ENCODE measurements at places on chromosomes 13 and 19. TPM values are rescaled to one million over a fixed set of nuclear protein-coding genes. Genes with fewer than 3 reads are reported as not detected.

LHB gene
- 0.30 TPM for polyA plus RNA-seq

KLK15 gene
- not detected for polyA plus RNA-seq

BEST2 gene
- not detected for polyA plus RNA-seq

MISP3 gene
- polyA plus RNA-seq, result 8.7 TPM

KIR2DL1 gene
- polyA plus RNA-seq, result not detected

NKPD1 gene
- polyA plus RNA-seq, result 0.31 TPM

TMEM259 gene
- polyA plus RNA-seq, result 135 TPM

ECSIT gene
- 46.3 TPM for polyA plus RNA-seq

DNA sequence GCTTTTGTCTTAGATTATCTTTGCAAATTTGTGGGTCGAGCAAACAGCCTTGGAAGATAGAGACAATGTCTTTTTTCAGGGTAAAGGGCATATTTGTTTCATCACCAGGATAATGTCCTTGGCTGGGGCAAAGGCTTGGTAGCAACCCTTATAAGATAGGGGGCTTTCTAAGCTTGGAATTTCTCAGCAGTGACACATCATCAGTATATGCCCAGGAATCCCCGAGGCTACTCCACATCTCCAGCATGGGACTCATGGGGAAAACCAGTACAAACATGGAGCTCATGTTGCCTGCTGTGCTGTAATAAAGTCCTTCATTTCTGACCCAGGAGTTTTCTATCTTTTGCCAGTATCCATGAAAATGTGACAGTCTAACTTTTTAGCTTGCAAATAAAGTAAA is 77.1 kb downstream of the DCLK1 start:
- no peak for DNase-seq

- DNase-seq, result no peak
Measured at GRCh38 chr13:104442536-104442935, 1376.3 kb upstream of the SLC10A2 start.

DNA sequence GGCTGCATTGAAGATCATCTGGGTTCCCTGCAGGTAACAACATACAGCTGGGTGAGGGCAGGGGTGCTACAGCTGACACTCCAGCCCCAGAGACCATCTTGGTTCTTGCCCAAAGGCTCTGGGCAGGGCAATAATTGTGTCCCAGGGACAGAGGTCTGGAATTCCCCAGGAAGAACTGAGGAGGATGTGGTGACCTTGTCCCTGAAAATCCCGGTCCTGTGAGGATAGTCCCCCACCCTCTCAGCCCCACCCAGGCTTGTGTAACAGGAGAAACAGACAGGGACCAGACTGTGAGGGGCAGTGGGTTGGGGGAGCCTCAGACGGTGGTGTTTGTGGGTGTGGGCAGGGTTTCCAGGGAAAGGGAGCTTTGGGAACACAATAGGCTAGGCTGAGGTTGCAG is 63.5 kb downstream of the COLGALT1 start:
- no peak for DNase-seq

DNA sequence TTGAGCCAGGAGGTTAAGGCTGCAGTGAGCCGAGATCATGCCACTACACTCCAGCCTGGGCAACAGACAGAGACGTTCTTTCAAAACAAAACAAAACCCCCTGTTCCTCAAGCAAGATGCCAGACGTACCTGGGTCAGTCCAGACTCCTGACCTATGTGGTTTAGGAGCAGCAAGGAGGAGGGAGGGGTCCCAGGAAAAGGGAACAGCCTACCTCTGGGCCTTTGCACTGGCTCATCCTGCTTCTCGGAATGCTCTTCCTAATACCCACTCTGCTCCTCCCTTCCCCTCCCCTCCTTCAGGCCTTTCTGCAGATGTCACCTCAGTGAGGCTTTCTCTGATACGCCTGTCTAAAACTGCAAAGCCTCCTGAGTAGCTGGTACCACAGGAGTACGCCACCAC is 9.5 kb downstream of the RINL start:
- no peak for DNase-seq

- DNase-seq, result no peak
Measured at GRCh38 chr13:106961651-106962050, 393.7 kb upstream of the ARGLU1 start.

GRCh38 chr13:102441085-102441484 is 39.2 kb upstream of the FGF14 start:
- DNase-seq, result no peak

DNA sequence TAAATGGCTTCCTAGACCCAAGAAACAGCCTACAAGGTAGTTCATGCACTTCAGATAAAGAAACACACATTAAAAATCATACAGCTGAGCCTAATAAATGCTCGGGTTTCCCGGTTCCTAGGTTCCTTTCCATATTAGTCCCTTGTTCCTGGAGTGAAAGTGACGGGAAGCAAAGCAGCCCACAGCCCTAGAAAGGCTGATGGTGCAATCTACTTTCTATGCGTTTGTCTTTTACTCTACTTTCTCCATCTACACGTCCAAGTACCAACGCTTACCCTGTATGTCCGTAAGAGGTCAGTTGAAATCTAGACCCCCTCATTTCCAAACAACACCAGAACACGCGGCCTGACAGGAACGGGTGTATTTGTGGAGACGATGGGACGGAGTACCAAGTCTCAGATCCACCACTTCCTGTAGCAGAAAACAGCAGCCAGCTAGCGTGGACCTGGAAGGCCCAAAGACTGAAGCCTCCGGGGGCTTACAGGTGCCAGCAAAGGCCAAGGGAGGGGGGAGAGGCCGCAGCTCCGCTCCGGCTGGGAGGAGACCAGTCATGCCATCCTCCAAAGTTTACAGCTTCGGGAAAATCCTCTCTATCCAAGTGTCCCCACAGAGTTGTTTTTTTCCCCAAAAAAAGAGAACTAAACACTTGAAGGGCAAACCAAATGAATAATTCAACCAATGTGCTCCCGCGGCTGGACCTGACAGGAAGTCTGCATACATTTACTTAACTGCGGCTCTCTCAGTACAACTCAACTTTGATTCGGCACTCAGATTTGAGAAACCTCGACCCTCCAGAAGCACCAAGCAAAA is 34.1 kb downstream of the STK24 start:
- DNase-seq, result no peak

DNA sequence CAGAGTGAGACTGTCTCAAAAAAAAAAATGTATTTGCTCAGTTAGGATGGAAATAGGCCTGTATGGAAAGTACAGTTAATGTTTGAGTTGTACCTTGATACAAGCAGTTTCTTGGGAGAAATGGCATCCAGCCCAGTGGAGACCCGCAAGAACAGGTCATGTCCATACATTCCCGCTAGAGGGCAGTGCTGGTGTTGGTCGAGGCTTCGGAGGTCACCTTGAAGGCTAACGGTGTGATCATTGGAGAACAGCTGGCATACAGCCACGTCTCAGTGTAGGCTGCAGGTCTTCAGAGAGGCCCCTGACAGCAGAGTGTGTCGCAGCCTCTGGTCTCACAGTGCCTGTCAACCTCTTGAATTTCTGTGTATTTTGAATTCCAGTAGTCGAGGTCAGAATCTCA is 7.5 kb downstream of the ZNF610 start:
- DNase-seq, result peak; percentile 83

DNA sequence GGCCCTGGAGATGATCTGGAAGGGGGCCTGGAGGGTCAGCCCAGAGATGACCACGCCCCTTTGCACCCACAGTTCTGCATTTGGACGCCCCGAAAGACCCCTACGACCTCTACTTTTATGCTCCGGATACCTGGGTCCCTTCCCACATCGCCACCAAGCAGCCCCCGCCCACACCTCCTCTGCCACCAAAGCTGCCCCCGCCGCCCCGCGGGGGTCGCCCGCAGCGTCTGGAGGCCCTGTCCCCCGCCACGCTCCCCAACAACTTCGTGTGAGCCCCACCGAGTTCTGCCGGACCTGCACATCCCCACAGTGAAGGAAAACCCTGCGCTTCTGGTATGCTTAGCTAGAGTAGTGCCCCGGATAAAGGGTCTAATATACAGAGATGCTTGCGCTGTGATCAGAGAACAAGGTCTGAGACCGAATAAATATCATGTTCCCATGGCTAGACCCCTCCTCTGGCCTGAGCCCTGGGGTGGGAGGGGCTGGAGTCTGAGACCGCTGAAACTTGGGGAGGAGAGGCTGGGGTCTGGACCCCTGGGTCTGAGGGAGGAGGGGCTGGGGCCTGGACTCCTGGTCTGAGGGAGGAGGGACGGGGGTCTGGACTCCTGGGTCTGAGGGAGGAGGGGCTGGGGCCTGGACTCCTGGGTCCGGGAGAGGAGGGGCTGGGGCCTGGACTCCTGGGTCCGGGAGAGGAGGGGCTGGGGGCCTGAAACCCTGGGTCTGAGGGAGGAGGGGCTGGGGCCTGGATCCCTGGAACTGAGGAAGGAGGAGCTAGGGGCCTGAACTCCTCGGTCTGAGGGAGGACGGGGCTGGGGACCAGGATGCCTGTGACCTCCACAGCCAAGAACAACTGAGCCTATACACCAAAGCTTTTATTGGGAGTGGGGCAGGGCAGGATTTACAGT is 3.6 kb downstream of the GFY start:
- DNase-seq, result no peak

DNA sequence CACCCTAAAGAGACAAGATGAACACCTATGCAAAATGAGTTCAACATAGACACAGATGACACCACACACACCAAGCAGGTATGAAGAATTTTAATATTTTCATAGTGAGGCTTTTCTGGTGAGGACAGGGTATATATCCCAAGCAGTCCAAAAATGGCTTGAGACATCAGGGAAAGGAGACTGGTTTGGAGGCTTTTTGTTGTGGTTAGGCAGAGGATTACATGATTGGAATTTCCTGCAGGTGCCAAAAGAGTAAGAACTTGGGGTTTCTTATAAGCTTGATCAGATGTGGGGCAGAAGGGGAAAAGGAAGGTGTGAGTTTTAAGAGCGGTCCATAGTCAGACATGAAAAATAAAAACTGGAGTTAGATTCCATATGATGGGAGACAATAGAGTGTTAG is 420.8 kb upstream of the SLITRK1 start:
- no peak for DNase-seq

GRCh38 chr19:36441339-36441738 is 22.9 kb upstream of the ZFP82 start:
- no peak for DNase-seq

- no peak for DNase-seq
Measured at GRCh38 chr19:48194041-48194843, 23.8 kb downstream of the ZSWIM9 start.

DNA sequence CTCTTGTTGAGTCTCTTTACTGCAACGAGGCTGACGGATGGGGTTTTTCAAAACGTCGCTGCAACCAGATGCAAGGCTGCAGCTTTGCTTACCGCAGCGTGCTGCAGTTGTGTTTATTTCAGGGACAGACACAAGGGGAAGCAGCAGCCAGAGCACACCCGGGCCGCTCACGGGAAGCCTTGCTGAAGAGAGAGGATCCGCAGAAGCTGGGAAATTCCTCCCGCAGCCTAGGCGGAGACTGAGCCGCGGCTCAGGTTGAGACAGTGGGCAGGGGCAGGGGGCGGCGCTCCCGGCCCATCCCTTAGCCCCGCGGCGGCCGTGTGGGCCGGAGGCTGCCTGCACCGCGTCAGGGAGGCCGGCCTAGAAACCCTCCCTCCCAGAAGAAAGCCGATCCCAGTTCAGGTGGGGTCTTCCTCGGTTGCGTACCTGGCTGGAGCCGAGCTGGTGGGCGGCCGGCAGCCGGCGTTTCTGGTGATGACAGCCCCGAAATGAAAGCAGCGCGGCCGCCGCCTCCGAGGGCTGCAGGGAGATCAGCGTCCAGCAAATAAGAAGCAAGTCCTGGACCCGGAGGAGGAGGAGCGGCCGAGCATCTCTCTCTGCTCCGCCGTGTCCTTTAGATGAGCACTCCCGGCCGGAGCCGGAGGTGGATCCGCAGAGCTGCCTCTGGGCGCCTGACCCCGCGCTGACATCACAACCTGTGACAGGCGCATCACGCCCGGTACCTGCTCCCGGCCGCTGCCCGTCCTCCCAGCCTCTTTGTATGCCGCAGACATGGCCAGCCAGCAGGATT is at the start of gene FRY:
TSS of gene FRY (plus strand) at position 750 of the 790 bp plus-strand sequence. CDS start at position 772, 22 bp downstream.
- peak; percentile 70 for DNase-seq

- DNase-seq, result peak; percentile 87
Measured at GRCh38 chr13:80132741-80133601, 208.0 kb downstream of the SPRY2 start.

DNA sequence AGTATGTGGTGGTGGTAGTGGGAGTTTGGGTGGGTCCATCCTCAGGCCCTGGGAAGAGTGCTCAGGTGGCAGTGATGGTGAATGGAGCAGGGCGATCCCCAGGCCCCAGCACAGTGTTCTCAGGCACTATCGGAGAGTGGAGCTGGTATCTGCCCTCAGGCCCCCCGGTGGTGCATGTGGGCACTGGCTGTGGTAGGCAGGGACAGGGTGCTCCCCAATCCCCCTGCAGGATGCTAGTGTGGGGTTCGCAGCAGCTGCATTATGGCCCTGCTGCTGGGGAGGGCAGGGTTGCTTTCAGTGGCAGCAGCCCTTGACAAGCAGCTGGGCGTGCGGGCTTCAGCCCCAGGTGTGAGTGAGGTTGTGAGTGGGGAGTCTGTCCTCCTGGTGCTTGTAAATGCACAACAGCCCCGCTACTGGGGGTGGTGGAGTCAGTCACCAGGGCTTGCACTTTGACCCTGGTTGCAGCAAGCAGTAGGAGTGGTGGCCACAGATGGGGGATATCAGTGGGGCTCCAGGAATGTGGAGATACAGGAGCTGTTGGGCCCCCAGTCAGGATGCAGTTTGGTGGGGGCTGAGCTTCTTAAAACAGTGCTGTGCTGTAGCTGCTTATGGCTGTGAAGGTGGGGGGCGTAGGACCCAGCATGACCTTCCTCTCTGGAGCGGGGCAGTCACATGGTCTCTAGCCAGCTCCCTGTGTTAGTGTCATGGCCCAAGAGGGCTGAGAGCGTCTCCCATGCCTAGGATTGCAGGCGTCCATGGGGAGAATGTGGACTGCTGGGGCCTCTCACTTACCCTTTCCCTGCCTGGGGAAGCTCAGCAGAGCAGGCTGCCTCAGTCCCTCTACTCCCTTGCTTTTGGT is 38.7 kb upstream of the ARHGEF7 start:
- no peak for DNase-seq

DNA sequence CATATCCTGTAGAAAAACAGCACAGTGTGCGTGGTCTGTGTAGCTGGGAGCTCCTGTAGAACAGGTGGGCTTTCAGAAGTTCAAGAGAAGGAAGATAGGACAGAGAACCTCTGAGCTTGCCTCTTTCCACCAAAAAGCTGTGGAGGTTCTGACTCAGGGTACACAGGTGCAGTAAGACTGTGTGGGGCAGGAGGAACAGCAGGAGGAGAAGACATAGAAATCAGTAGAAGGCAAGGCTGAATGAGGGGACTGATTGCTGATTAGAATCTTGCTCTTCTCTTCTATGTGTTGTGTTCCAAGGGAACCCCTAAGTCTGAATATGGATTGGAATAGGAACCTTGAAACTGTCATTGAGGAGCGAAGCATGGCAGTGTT is 122.7 kb downstream of the AKAP11 start:
- no peak for DNase-seq

- DNase-seq, result no peak
Measured at GRCh38 chr19:27906081-27906480, 1306.9 kb downstream of the UQCRFS1 start.
